ENCODE measurements at places on chromosomes 4 and X.

GRCh38 chrX:102712216-102712966 lies at the start of gene GPRASP2:
Gene GPRASP2 (plus strand): TSS chrX:102712448. CDS start chrX:102714870, 2,422 bp downstream.
- DNase-seq, result peak; percentile 59

GRCh38 chr4:141376769-141377168 lies 156.1 kb downstream of the ZNF330 start:
- DNase-seq, result no peak

DNA sequence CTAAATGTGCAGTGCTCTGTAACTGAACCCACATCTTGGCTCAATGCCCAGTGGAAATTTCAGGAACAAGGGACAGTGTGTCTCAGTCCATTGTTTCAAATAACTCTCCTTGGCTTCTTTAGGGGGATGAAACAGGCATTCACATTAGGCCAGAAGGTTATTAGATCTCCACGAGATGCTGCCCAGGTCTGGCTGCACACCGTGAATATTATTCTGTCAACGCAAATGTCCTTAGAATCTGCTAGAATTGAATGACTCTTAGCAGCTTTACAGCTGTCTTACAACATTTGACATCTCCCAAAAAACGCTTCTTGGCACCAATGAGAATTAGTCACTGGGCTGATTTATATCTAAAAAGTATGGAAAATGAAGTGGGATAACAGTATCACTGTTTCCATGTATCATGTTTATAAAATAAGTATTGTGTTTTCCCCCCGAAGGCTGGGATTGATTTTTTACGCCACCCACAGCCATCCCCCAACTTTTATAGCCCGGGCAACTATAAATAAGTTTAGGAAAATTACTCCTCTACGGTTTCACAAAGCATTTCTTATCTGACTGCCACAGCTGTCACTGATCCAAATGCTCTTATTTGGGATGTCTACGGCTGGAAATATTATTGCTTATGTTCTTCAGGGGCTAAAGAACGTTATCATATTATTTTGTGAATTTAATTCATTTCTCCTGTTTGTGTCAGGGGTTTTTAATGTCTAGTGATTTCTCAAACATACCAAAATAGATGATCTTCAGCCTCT lies 559.7 kb upstream of the FAT1 start:
- DNase-seq, result no peak

DNA sequence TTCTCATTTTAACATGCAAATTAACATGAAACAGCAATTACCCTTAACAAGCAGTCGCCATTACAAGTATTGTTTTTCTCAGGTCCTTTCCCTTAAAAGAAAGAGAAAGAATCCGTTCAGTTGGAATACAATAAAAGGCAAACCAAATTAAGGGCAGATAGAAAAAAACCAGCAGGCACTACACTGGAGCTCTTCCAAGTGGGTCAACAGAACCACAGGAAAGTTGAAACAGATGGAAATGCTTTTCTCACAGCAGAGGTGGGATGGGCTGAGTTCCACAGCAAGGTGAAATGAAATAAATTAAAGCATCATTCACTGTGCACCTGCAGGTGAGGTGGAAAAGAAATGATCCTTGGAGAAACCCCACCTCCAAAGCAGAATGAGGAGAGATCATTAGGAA lies 102.6 kb downstream of the APBB2 start:
- DNase-seq, result no peak

- no peak for DNase-seq
These were observed 79.7 kb downstream of the CPE start for GRCh38 chr4:165458471-165458870.

DNA sequence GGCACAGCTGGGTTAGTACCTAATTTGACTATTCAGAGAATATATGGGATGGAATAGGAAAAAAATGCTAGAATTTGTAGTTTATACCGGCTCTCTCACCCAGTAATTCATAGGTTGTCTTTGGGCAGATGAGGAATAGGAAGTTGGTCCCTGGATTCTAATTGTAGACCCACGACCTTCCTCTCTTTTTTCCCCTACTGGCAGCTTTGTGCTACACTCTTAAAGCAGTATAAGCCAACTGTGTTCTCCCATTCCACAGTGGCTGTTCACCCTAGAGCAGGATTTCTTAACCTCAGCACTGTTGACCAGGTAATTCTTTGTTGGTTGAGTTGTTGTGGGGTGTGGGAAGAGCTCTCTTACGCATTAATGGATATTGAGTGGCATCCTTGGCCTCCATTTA lies 92.9 kb downstream of the FNIP2 start:
- no peak for DNase-seq

GRCh38 chr4:152575533-152575932 lies 39.6 kb upstream of the FBXW7 start:
- DNase-seq, result no peak

Data from activated CD8-positive, alpha-beta memory T cell treated with anti-CD3 and anti-CD28 coated beads for 24 hours (primary cell).